ENCODE measurements at places on chromosomes 3 and 15.

DNA sequence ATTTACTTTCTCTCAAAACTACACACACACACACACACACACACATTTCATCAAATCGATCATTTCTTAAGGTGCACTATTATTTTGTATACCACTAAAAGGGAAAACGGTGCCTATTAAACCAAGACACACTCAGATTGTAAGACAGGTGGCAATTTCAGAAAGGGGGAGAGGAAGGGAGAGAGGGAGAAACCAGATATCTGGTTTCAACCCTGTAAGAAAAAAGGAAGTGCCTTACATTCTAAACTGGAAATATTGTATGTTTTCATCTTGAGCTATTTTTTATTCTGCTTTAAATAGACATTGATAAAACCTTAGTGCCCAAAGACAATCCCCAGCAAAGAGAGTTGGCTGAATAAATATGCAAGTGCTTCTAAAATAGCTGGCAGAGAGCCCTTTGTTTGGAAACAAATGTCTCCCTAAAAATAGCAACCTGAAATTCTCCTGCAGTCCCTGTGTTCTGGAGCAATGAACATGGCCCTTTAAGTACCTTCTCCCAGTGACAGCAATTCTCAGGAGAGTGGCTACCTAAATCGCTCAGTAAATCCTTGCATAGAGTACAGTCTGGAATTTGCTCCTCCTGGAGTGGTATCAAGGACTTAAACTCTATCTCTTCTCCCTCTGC is 85.7 kb downstream of the RARB start:
- no peak for DNase-seq

DNA sequence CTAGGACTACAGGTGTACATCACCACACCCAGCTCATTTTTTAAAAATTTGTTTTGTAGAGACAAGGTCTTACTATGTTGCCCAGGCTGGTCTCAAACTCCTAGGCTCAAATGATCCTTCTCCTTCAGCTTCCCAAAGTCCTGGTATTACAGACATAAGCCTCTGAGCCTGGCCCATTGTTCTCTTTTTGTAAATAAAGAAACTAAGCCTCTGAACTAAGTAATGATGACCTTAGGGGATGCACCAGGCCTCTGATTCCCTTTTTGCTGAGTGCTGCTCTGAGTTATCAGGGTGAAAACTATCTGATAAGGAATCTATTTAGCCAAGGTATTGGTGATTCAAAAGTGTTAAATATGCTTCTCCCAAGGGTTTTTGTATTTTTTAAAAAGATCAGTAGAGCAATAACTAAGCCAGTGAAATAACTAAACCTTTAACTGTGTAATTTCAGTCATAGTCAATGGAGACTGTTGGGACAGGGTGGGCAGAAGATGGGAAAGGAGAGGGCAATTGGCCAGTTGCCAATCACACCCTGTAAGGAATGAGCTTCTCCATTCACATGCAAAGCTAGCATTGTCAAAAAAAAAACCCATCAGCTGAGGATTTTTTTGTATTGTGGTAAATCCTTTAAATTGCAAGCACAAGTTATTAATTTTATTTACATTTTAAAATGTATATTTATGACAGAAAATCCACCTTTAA is 194.8 kb upstream of the PFN2 start:
- DNase-seq, result no peak

DNA sequence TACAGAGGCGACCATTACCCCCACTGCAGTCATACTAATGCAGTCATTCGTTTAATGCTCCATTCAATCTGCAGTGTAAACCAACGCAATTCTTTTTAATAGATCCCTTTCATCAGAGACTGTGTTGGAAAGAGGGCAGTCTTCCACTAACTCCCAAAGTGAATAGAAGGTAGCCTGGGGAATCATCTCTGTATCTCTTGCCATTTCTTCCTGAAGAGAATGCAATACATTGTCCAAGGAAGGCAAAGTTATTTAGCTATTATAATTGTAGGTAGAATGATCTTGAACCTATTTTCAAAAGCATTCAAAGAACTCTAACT is 1.3 kb upstream of the SLITRK3 start:
- DNase-seq, result no peak

DNA sequence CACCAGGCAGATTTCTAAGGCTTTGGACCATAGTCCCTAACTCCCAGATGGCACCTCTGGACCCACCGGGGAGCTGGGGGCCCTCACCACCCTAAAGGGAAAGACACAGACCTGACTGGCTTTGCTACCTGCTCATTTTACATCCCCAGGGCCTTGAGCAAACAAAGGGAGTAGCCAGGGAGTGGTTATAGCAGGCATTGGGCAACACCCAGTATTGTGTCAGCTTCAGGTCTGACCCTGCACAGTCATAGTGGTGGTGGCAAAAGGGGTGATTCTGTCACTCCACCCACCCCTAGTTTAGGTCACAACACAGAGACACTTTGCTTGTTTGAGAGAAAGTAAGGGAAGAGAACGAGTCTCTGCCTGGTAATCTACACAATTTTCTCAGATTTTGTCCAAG is 352.5 kb downstream of the DIPK2A start:
- no peak for DNase-seq

- DNase-seq, result no peak
These were observed 369.4 kb downstream of the NR2F2 start for GRCh38 chr15:96699871-96700401.
